ENCODE measurements at places on chromosomes 1 and 21. TPM values are rescaled to one million over a fixed set of nuclear protein-coding genes. Genes with fewer than 3 reads are reported as not detected.

The TEKT2 gene
- total RNA-seq = 0.35 TPM

The RGS13 gene
- total RNA-seq = not detected

The AMPD1 gene
- total RNA-seq = not detected

The PPIAL4G gene
- not detected for total RNA-seq

The SERINC2 gene
- 4.8 TPM for total RNA-seq

The ESRRG gene
- not detected for total RNA-seq

DNA sequence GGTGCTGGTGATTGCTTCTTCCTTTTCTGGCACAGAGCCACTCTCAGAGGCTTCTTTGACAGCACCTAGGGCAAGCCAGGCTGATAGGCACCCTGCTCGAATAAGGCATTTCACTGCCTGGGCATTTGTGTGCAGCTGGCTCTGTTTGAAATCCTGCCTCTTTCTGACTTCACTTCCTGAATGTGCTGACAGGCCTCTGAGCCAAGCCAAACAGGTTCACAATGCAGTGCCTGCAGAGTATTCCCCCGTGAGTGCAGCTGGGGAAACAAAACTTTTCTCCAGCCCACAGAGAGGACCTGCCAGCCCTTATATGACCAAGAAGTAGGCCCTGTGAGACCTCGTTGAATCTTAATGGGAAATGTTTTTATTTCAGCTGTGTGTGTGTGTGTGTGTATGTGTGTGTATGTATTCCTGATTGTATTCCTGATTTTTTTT is 10.4 kb downstream of the JUN start:
- no peak for DNase-seq

GRCh38 chr1:219027146-219027673 is 146.5 kb upstream of the LYPLAL1 start:
- DNase-seq = no peak

GRCh38 chr1:119220991-119221390 is 80.5 kb upstream of the WARS2 start:
- no peak for DNase-seq

- DNase-seq = no peak
Measured at GRCh38 chr1:219772265-219773036, 155.9 kb downstream of the SLC30A10 start.

- DNase-seq = no peak
Measured at GRCh38 chr21:39444421-39445180, 977 bp downstream of the LCA5L start.

DNA sequence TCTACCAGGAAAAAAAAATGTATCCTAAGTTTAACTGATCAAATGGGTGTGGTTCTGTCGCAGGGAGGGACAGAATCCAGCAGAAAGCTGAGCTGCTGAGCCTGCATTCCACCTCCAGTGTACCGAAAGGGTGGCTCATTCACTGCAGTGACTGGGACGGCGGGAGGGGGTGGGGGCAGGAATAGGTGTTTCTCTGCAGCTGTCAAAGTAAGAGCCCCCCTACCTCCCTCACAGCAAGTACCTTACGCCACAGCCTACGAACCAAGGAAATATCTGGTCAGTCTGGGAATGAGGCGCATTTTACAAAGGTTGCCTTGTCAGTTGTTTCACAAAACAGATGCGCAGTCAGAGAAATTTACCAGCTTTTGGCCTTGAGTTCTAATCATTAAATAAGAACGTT is 1.7 kb downstream of the S100B start:
- DNase-seq = no peak

- DNase-seq = no peak
Measured at GRCh38 chr1:235851939-235852338, 14.8 kb downstream of the LYST start.

GRCh38 chr1:83791821-83792437 is 207.0 kb downstream of the TTLL7 start:
- no peak for DNase-seq

GRCh38 chr1:109274533-109275476 is 8.1 kb downstream of the PSRC1 start:
- DNase-seq = peak; percentile 93
